Activated CD4-positive, alpha-beta T cell treated with anti-CD3 and anti-CD28 coated beads, Interleukin-2, Interleukin-6, amounts not matched to agents 100 ng/mL and 50 ng/mL, durations not matched to agents 16 hours and 8 hours (primary cell): ENCODE measurements at places on chromosomes 11 and 22.

DNA sequence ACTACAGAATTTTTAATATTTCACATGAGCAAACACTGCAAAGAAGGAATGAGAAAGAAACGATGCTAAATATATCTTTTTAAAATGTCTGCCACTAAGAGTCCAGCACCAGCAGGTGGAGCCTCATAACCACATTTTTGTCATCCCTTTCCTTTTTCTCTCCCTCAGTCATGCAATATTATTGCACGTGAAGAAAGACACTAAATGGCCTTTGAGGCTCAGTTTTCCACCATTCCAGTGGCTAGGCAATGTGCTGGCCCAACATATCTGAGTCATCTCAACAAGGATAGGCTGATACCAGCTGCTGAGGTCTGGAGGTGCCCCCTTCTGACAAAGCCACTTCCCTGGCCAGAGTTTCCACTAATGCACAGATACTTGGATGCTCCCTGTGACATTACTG lies 1.8 kb downstream of the ALKBH8 start:
- peak; percentile 55 for DNase-seq

DNA sequence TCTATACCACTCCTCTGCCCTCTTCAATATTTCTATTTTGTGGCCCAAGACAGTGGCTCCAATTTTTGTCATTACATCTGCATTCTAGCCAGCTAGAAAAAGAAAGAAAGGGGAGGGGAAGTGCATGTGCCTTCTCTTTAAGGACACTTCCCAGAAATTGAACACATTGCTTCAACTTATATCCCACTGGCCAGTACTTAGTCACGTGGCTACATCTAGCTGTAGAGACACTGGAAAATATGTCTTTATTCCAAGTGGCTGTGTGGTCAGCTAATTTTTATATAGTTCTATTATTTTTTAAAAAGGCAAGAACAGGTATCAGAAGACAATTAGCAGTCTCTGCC lies 200.4 kb downstream of the SNX19 start:
- DNase-seq, result no peak

- no peak for DNase-seq
These were observed 7.2 kb downstream of the CEP164 start for GRCh38 chr11:117334896-117335295.

- no peak for DNase-seq
These were observed 52.8 kb downstream of the WT1 start for GRCh38 chr11:32382339-32383049.

GRCh38 chr11:69393178-69393832 lies 88.2 kb upstream of the LINC01488 start:
- DNase-seq, result no peak

GRCh38 chr22:26617271-26618199 lies at the start of gene CRYBB1:
Gene CRYBB1, minus strand, starts transcription at chr22:26618027. Its CDS starts 1,708 bp downstream, at chr22:26616319.
- no peak for DNase-seq

DNA sequence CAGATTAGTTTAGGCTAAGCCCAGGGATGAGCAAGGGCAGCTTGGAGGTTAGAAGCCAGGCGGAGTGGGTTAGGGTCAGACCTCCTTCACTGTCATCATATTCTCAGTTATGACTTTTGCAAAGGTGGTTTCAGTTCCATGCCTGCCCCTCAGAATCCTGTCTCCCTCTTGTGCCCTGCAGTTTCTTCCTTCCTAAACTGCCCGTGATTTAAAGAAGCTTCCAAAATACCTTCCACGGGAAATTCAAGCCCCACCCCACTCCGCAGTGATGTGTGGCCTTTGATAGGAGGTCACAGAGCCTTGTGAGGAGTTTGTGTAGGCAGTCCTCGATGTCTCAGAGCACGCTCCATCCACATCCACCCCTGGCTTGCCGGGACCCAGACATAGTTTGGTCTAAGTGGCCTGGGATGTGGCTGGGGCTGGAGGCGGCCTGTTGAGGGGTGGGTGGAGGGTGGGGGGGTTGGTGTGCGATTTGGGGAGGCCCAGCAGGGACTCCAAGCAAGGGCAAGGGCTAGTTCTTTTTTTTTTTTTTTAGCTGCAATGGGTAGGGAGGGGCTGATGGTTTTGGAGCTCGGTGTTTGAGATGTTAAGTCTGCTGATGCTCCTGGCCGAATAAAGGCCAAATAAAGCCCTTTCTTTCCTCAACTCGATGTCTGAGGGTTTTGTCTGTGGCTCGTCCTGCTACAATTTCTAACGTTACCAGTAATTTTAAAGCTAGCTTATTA lies 1.6 kb upstream of the IFITM1 start:
- peak; percentile 46 for DNase-seq

GRCh38 chr22:22912135-22912987 lies 24.7 kb downstream of the IGLL5 start:
- DNase-seq, result no peak

- DNase-seq, result peak; percentile 51
These were observed 27.0 kb upstream of the YWHAH start for GRCh38 chr22:31917227-31917921.

- no peak for DNase-seq
These were observed 95.4 kb downstream of the MORC2 start for GRCh38 chr22:30873086-30873650.

DNA sequence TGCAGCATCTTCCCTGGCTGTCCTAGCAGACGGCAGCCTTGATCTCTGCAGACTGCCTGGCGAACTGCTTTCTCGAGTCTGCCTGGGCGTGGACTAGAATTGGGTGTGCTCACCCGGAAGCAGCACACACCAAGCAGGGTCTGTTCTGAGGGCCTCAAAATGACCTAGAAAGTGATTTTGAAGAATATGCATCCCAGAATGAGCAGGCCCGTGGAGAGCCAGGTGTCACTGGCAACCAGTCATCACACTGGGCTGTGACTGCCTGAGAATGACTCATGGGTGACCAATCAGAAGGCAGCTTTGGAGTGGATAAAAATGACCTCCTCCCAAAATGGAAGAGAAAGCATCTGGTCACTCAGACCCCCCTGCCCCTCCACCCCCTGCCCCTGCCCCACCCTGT lies 114.9 kb upstream of the NECTIN1 start:
- DNase-seq, result no peak

- peak; percentile 12 for DNase-seq
These were observed 32.1 kb upstream of the SLC5A12 start for GRCh38 chr11:26753723-26754504.

DNA sequence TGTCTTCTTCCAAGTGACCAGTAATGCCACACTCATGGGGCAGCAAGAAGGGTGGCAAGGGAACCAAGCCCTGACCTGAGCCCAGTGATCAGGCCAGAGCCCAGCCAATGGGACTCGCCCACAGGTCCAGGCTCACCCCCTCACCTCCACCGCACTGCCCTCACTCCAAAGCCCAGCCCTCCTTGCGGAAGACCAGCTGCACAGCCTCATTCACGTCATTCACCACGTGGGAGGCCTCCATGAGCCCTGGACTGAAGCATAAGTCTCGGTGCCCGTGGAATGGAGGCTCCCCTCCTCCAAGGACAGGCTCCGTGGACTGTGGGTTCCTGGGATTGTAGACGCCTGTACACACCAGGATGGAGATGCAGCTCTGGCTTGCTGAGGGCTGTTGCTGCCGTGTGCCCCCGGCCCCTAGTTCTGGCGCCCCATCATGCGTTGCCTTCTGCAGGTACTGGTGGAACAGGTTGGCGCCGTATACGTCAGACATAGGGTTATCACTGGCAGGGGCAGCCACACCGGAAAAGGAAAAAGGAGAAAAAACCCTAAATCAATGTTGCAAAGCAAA lies 16.8 kb upstream of the TMEM121B start:
- no peak for DNase-seq

DNA sequence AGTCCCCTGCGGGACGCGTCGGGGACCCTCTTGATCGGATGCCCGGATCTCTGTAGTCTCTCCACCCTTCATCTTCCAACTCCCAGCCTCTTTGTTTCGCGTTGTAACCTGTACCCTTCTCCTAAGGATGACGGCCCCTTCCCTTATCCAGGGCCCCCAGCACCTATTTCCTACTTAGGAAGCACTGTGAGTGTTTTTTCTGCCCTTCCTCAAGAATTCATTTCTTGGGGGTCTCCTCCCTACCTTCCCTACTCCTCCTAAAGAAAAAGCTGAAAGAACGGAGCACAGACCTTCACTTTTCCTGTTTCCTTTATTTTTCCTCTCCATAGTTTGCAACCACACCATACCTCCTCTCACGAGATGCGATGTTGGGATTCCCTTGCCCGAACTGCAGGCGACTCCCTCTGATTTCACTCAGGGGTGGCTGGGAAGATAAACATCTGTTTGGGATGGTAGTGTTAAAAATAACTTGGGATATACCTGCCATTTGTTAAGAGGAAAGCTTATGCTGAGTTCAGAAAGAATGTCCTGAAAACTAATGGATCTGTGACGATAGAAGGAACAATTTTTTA lies 593 bp downstream of the FAM118B start:
- DNase-seq, result no peak

DNA sequence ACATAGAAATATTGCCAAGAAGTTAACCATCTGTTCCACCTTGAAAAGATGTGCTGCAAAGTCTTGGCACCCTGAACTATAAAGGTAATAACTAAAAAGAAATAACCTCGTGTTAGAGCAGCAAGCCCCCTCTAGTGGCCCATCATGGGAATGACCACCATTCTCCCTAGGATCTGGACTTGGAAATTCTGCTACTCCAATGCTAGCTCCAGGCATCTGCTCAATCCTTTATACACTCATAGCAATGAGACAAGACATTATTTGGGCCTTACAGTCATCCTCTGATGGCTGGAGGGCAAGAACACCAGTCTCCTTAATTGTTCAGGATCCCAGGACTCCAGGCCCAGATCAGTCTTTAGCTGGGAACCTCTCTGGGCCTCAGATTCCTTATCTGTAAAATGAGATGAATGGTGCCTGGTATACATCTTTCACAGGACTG lies 76.0 kb downstream of the CWC15 start:
- peak; percentile 45 for DNase-seq

- no peak for DNase-seq
These were observed 172.0 kb downstream of the UVRAG start for GRCh38 chr11:75986966-75987365.

GRCh38 chr11:46352063-46352841 lies 5.0 kb downstream of the DGKZ start:
- peak; percentile 73 for DNase-seq

DNA sequence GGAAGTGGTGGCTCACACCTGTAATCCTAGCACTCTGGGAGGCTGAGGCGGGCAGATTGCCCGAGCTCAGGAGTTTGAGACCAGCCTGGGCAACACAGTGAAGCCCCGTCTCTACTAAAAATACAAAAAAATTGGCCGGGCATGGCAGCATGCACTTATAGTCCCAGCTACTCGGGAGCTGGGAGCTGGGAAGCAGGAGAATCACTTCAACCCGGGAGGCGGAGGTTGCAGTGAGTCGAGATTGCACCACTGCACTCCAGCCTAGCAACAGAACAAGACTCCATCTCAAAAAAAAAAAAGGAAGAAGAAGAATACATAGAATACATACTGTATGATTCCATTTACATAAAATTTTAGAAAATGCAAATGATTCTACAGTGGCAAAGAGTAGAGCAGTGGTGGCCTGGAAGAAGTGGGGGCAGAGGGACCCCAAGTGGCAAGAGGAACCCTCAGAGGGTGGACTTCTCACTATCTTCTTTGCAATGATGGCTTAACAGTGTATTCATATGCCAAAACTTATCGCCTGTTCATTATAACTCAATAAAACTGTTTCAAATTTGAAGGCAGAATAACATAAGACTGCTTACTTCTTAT lies 22.0 kb downstream of the PACSIN2 start:
- DNase-seq, result no peak

GRCh38 chr22:30424534-30425326 lies 838 bp upstream of the MTFP1 start:
- DNase-seq, result peak; percentile 53

- no peak for DNase-seq
These were observed 243.9 kb downstream of the TENM4 start for GRCh38 chr11:79196950-79197349.

GRCh38 chr11:62889484-62890437 lies 9.1 kb downstream of the SLC3A2 start:
- no peak for DNase-seq

- DNase-seq, result peak; percentile 51
These were observed 14.2 kb downstream of the DTX4 start for GRCh38 chr11:59186130-59186594.

- no peak for DNase-seq
These were observed 50.1 kb downstream of the FBLN1 start for GRCh38 chr22:45552580-45553350.

DNA sequence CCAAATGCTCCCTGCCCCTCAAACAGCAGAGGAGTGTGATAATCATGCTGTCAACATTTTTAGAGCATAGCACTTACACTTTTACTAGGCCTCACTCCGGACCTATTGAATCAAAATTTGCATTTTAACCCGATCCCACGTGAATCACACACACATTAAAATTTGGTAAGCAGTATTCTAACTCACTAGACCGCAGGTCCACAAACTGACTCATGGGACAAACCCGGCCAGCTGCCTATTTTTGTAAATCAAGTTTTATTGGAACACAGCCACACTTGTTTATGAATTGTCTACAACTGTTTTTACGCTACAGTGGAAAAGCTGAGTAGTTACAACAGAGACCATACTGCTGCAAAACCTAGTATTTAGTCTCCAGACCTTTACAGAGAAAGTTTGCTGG lies 43.3 kb downstream of the SNX19 start:
- no peak for DNase-seq

- DNase-seq, result no peak
These were observed 22.5 kb downstream of the LRRC32 start for GRCh38 chr11:76648061-76648460.

DNA sequence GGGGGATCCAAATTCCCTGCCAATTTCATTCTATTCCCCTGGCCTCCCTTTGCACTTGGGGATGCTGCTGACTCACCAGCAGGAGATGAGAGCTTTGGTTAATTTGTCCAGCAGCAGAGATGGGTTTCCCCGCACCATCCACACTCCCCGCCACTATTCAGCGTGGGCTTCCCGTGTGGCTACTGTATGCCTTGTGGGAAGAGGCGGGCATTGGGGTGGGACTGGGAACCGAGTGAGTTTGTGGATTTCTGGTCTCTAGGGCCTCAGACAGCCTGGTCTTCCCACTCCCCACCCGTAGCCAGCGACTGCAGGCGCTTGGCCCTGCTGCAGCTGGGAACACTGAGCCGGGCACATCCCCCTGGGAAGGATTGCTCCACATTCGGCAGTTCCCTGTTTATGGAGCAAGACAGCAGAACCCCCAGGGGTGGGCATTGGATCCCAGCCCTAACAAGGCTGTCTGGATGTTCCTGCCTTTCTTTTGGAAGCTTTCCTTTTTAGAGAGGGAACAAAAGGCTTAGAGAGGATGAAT lies 23.4 kb downstream of the KIAA1671 start:
- DNase-seq, result no peak
